ENCODE measurements at places on chromosomes 13 and 19.

- no peak for DNase-seq
Measured at GRCh38 chr19:16095071-16095571, 16.6 kb upstream of the RAB8A start.

DNA sequence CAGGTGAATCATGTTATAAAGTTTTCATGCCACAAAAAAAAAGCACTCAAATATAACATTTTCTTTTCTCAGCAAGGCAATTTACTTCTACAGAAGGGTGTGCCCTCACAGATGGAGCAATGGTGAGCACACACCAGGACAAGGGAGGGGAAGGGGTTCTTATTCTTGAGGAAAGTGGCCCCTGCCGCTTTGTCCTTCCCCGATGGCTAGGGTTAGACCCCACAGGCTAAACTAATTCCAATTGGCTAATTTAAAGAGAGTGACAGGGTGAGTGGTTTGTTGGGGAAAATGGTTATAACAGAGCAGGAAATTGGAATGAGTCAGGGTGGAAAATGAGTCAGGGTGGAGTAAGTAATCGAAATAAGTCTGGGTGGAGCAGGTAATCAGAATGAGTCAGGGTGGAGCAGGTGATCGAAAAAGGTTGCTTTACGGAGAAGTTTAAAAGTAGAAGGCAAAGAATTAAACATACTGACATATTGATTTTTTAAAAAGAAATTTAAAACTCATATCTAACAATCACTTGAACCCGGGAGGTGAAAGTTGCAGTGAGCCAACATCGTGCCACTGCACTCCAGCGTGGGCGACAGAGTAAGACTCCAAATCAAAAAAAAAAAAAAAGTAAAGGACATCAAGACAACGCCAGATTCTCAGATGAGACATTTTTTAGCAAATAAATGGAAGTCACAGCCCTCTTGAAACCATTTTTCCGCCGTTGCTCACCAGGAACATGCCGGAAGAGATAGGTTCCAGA is 813 bp downstream of the ZNF562 start:
- no peak for DNase-seq

GRCh38 chr19:14434543-14435319 is 1.6 kb downstream of the PKN1 start:
- DNase-seq: no peak

DNA sequence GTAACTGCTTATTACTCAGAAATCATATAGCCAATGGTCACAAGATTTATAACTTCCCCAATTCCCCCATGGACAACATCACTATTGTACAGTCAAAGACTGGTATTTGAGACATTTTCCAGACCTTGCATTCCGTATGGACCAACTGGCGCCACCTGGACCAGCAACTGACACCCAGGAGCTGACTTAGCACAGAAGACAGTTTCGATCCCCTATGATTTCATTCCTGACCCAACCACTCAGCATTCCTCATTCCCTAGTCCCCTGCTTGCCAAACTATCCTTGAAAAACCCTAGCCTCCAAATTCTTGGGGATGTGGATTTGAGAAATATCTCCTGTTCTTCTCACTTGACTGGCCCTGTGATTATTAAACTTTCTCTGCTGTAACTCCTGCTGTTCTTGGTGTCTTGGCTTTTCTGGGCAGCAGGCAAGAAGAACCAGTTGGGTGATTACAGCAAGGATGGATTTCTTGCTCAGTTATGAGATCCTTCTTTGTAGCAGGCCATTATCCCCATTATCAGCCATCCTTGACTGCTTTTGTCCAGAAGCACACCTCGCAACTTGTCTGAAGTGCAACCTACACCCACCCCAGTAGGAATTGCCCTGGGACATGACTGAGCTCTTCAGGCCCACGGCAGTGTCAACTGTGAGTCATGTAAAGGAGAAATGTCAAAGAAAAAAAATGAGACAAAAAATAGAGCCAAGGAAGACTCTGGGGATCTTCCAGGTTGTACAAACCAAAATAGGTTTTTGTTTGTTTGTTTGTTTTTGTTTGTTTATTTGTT is 13.7 kb upstream of the MAP3K10 start:
- DNase-seq: no peak

GRCh38 chr19:50580970-50581634 is 12.9 kb upstream of the LRRC4B start:
- DNase-seq: no peak

DNA sequence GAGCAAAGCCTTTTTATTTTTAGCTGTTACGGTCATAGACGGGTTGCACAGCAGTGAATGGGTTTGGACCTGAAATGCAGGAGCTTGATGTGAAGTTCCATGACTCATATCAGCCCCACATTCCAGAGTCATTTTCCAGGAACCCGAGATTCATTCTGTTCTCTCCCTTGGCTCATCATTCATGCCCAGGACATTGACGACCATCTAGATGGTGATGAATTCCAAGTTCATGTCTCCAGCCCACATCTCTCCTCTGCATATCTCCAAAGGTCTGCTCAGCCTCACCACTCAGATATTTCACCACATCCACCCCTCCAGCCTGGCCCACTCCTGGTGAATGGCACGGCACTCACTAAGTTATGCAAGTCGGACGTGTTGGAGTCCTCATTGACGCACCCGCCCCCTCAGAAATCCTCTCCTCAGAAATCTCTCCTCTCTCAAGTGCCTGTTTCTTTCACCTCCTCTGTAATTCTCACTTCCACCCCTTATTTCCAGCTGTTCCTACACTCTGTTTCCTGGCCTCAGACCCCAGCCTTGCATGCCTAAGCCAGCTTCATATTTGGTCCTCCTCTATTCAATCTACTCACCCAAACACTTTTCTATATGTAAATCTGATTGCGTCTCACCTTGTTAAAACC is 83.1 kb downstream of the ALOX5AP start:
- no peak for DNase-seq

GRCh38 chr19:743168-743687 is 7.7 kb upstream of the MISP start:
- DNase-seq: no peak

DNA sequence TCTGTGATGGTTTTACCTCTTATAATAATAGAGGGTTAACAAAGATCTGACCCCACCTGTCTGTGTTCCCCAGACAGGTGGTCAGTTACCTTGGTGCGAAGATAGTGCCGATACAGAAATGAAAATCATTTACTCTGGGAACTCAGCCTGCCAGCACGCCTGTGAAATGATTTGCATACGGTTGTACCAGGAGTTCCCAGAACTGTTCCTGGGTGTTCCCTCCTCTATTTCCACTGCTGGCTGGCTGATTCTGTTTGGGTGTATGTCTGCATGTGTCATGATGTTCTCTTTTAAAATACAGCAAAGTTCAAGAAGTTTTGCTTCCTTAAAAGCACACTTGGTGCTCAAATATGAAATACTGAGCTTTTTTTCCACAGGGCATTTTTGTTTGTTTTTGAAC is 527.1 kb downstream of the FGF9 start:
- no peak for DNase-seq

- no peak for DNase-seq
Measured at GRCh38 chr13:86446311-86446710, 647.1 kb upstream of the SLITRK6 start.

- no peak for DNase-seq
Measured at GRCh38 chr13:64579331-64579730, 2650.8 kb downstream of the PCDH9 start.

DNA sequence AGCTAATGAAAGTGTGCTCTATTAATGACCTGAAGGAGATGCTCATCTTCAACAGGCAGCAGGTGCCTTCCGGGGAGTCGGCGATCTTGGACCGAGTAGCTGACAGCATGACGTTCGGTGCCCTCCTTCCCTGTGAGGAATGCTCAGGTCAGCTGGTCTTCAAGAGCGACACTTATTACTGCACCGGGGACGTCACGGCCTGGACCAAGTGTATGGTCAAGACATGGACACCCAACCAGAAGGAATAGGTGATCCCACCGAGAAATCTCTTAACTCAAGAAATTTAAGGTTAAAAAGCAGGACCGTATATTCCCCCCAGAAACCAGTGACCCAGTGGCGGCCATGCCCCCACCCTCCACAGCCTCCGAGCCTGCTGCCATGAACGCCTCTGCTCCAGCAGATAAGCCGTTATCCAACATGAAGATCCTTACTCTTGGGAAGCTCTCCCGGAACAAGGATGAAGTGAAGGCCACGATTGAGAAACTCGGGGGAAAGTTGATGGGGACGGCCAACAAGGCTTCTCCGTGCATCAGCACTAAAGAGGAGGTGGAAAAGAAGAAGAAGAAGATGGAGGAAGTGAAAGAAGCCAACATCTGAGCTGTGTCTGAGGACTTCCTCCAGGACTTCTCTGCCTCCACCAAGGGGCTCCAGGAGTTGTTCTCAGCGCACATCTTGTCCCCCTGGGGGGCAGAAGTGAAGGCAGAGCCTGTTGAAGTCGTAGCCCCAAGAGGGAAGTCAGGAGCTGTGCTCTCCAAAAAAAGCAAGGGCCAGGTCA is 22.8 kb upstream of the ANKRD10 start:
- peak; percentile 35 for DNase-seq

GRCh38 chr13:112716841-112717520 is 27.1 kb downstream of the ATP11A start:
- no peak for DNase-seq

- no peak for DNase-seq
Measured at GRCh38 chr13:97978651-97979050, 25.2 kb downstream of the IPO5 start.

GRCh38 chr19:48644839-48645619 is 958 bp downstream of the CA11 start:
- DNase-seq: peak; percentile 72

Data from germinal center (tissue), 1 donor.